ENCODE measurements at places on chromosomes 11 and 22.

DNA sequence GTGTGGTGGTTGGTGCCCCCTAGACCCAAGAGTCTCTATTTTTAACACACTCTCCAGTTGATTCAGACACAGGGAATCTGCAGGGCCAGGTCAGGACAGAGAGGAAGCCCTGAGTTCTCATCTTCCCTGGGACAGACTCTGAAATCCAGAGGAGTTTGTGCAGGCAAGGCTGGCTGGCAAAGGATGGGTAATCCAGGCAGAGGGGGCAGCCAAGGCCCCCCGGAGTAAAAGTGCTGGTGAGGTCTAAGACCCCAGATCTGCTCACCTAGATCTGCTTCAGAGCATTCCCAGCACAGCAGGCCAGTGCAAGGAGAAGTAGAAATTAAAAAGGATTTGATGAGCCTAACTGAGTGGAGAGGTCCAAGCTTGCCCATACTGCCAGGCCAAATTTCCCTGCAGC is 40.6 kb upstream of the MN1 start:
- DNase-seq = peak; percentile 56

- no peak for DNase-seq
Observed at GRCh38 chr11:18132341-18132740, at the start of gene MRGPRX3. Gene MRGPRX3 (plus strand): TSS chr11:18132571. CDS start chr11:18137203, 4,632 bp downstream.

- DNase-seq = no peak
Observed at GRCh38 chr11:36214480-36214879, 74.7 kb downstream of the COMMD9 start.

GRCh38 chr22:25692397-25693267 is 49.4 kb upstream of the MYO18B start:
- DNase-seq = no peak

DNA sequence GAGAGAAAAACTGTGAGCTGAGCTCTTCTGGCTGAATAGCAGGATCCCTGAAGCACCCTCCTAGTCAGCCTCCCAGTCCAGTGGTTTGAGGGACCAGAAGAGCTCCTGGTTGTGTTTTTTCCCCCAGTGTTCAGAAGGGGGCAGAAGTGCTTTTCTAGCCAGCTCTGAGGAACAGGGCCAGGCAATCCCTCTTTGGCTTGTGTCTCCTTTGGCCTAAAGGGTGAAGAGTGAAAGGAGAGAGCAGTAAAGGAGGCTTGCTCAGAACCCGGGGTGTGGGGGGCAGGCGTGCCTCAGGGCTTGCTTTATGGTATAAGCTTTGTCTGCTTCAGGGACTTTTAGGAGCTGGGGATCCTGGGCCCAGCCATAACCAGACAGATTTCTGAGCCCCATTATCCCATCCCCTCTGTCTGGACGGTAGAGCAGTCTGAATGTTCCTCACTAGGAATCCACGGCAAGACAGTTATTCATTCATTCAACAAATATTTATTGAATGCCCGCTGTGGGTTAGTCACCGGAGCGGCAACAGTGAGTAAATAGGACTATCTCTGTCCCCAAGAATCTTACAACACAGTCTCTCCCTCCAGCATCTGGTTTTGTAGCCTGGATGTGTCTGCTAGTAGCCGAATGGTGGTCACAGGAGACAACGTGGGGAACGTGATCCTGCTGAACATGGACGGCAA is 14.5 kb downstream of the ACP2 start:
- DNase-seq = no peak

DNA sequence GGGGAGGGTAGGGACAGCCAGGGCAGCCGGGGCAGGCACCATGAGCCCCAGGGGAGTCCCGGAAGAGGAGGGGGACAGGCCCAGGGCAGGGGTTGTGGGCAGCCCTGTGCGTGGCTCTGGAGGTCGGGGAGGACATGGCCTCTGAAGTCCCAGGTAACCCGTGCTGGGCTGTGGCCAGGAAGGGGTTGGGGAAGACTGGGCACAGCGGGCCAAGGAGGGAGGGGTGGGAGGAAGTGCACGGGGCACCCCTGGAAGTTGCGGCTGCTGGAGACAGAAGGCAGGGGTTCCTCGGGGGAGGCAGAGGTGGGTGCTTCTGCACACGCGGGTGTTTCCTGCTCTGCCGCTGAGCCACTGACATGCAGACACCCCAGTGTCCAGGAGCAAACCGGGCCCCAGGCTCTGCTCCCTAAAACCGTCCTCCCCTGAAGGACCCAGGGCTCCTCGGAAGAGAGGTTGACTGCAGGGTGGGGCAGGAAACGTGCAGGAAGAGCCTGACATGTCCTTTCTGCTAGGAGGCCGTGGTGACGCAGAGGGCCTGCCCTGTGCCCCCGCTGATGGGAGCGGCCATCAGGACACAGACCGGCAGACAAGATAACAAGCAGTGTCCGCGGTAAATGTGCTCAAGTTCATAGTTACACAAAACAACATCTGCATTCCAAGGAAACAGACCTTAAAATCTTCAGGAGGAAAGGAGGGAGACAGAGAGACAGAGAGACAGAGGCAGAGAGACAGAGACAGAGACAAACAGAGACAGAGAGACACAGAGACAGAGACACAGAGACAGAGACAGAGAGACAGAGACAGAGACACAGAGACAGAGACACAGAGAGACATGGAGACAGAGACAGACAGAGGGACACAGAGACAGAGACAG is 5.7 kb downstream of the TNNI2 start:
- no peak for DNase-seq

- no peak for DNase-seq
Observed at GRCh38 chr11:76838678-76839068, 22.0 kb upstream of the ACER3 start.

DNA sequence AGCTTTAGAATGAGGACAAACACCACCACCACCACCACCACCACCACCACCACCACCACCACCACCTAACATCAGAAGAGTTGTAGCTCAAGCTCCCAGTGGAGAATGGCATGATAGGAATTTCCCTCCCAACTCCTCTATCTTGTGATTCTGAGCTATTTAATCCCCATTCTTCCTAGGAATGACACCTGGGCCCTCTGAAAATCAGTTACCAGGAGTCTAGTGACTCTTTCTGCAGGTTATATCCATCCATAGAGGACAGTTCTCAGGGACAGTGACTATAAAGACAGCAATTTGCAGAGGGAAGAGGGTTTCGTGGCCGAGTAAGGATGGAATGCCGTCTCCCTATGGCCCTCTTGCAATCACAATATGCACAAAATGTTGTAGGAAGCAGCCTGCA is 27.8 kb downstream of the MYH9 start:
- no peak for DNase-seq

DNA sequence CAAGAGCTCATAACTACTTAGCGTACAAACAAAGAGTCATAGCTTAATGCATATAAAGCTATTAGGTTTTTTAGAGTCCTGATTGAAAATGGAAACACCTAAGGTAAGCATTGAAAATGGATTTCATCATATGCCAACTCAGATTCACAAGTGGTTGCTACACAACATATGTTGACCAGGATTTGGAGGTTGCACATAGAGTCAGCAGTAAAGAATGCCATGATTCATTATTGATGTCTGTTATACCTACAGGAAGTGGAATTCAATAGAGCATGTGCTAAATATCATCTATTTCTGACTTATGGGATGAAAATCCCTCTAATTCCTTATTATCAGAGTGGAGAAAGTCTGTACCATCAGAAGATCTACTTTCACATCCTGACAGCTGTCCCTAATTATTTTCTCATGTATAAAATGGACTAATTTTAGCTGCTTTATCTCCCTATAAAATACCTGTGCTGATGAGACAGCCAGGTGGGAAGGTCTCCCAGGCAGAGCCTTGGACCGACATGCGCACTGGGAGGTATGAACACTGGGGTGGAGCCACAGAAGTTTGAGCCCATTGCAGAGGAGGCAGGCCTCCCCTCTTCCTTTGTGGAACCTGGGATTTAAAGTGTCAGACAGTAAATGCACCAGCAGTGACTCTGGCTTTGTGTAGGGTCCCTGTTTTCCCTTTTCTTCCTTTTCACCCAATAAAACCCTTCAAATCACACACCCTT is 204.2 kb downstream of the AASDHPPT start:
- DNase-seq = no peak

DNA sequence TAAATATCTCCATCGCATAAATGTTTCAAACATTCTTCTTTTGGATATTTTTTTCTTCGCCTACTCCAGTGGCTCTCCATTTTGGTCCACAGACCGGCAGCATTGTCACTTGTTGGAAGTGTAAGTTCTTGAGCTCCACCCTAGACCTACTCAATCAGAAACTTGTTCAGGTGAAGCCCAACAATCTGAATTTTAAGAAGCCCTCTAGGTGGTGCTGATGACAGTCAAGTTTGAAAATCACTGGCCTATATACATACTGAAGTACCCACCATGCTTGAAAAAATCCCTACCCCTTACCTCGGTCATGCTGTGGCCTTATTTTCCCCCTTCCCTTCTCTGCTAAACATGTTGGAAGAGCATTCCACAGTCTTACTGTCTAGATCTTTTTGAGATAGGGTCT is 10.2 kb upstream of the ACAT1 start:
- DNase-seq = no peak

- DNase-seq = no peak
Observed at GRCh38 chr11:877565-877964, 33.0 kb downstream of the CHID1 start.

DNA sequence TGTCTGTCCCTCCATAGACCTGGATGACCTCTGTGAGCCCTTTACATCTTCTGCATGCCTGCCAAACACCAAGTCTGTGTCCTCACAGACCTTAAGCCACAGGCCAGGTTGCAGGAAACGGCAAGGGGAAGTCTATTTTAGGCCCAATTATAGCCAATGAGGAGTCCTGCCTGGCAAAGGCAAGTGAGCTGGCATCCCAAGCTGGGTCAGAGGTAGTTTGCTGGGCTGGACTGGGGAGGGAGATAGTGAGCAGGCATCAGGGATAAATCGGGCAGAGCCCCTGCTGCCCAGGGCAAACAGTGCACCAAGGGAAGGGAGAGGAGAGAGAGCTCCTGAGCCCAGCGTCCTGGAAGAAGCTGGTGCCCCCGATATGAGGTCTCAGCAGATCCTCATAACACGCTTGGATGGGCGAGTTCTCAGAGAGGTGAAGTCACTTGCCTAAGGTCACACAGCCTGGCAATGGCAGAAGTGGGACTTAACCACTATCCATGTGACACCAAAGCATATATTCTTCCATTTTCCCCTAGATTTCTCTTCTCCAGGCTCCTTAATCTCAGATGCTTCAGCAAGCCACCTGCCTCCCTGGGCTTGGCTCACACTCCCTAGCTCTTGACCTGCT is 3.7 kb upstream of the RELT start:
- no peak for DNase-seq

- no peak for DNase-seq
Observed at GRCh38 chr22:22706253-22706915, 62.0 kb downstream of the GGTLC2 start.

- no peak for DNase-seq
Observed at GRCh38 chr11:344836-345578, 24.3 kb upstream of the B4GALNT4 start.

- DNase-seq = no peak
Observed at GRCh38 chr22:17268501-17269223, 49.4 kb upstream of the ADA2 start.

DNA sequence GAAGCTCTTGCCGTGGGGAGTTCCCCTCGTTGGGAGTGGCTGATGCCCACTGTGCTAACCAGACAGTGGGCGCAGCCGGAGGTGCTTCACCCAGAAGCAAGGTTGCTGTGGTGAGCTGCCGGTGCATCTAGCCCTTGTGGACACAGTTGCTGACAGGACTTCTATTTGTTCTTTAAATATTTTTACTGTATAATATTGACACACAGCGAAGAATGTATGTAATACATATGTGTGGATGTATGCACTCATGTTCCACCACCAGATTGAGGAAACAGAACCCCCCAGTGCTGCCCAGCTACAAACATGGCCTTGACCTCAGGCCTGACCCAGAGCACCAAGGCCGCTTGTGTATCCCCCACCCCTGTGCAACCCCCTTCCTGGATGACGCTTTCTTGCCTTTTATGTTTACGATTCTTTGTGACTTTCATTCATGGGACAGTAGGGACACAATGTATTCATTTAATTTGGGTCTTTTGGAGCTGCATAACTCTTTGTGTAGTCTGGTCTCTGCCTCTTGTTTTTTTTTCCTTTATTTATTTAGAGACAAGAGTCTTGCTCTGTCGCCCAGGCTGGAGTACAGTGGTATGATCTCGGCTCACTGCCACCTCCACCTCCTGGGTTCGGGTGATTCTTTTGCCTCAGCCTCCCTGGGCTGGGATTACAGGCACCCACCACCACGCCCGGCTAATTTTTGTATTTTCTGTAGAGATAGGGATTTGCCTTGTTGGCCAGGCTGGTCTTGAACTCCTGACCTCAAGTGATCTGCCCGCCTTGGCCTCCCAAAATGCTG is 132.6 kb downstream of the TBC1D22A start:
- no peak for DNase-seq

DNA sequence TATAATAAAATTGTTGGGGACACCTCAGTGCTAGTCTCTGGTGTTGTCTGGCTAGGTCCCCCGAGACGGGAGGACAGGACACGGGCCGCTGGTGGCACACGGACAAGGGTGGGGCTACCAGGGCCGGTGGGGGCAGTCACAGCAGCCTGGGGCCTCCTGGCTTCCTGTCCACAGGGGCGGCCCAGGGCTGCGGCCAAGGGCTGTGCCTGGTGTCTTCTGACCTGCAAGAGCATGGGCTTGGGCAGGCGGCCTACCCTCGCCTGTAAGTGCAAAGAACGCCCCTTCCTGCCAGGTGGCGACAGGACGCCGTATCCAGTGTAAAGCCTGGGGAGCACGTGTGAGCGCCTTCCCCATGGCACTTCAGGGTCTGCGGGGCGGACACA is 3.6 kb downstream of the LRFN4 start:
- DNase-seq = no peak

GRCh38 chr22:50489363-50490243 is 2.9 kb downstream of the MIOX start:
- DNase-seq = no peak

- DNase-seq = no peak
Observed at GRCh38 chr11:105033343-105033742, 1.6 kb downstream of the CASP1 start.

GRCh38 chr11:38543311-38543710 is 1945.3 kb upstream of the RAG2 start:
- DNase-seq = no peak

DNA sequence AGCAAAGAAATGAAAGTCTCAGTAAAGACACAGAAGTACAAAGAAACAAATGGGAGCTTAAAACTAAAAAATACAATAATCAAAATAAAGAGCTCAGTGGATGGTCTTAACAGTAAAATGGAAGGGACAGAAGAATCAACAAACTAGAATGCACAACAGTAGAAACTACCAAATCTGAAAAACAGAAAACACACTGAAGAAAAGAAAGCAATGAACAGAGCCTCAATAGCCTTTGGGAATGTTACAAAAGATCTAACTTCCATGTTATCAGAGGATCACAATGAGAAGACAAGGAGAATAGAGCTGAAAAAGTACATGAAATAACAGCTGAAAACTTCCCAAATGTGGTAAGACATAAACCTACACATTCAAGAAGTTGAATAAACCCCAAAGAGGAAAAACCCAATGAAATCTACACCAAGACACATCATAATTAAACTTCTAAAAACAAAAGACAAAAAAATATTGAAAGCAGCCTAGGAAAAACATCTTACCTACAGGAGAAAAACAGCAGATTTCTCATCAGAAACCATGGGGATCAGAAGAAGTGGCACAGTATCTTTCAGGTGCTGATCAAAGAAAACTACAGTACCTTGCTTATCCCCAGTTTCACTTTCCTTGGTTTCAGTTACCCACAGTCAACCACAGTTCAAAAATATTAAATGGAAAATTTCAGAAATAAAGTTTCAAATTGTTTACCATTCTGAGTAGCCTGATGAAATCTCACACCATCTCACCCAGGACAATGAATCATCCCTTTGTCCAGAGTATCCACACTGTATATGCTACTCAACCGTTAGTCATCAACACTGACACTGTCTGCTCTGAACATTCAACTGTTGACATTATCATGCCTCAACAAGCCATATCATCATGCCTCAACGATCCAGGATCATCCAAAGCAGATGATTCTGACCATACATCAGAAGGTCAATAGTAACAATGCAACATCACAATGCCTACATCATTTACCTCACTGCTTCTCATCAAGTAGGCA is 22.2 kb downstream of the RRAS2 start:
- DNase-seq = no peak

Data from ascending aorta (tissue), 2 donors.